ENCODE measurements at places on chromosomes 6 and 20.
A peak's percentile ranks its signal among the peaks of the same experiment; 100 is the strongest.

DNA sequence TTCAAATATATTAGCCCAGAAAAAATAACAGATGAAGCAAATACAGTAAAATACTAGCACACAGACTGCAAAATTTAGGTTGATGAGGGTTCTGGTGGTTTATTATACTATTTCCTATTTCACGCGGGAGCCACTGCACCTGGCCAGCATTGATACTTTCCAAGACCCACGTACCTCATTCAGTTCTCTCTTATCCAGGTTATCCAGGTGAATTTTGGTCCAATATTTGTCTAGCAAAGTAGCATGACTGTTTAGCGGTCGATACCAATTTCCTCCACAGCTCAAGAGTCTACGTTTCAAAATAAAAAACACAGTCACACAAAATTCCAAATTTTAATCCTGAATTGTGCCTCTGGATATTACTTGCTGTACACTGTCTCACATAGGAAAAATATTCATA is 34.8 kb downstream of the MDN1 start:
- no peak for DNase-seq

- no peak for DNase-seq
Measured at GRCh38 chr6:117933471-117933870, 26.4 kb downstream of the SLC35F1 start.

DNA sequence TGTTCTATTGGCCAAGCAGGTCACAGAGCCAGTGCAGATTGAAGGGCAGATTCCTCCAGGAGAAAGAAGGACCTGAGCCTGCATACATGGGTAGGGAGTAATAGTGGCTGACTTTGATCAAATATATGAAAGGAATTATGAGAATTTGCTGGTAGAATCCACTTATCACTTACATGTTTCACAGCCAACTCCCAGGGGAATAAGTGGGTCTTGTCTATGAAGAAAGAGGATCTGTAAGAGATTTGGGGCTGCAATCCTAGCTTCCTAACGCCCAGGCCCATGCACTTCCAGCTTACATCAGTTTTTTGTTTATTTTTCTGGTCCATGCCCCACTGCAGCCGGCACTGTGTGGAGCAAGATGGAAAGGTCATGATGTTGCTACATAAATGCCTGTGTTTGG is 107.9 kb upstream of the SYNDIG1 start:
- no peak for DNase-seq

GRCh38 chr20:12241065-12241464 is 323.4 kb downstream of the BTBD3 start:
- DNase-seq = peak; percentile 7

- DNase-seq = no peak
Measured at GRCh38 chr6:56655249-56655648, 12.6 kb upstream of the DST start.

GRCh38 chr6:9646342-9647070 is 768.4 kb downstream of the TFAP2A start:
- peak; percentile 86 for DNase-seq

DNA sequence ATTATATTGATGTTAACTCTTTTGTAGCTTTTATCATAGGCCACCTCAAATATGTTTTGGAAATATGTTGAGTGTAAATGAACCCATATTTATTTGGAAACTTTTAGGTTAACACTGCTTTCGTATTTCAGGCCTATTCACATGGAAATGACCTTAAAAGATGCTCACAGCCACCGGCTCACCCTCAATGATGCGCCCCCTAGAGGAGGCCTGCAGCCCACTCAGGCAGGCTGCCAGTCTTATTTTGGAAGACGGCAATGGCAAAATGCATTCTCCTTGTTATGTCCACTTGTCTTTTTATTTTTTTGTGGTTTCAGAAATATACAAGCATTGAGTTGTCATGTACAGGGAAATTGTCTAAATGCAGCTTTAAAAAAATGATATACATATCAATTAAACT is 869.7 kb downstream of the PHF3 start:
- DNase-seq = no peak

DNA sequence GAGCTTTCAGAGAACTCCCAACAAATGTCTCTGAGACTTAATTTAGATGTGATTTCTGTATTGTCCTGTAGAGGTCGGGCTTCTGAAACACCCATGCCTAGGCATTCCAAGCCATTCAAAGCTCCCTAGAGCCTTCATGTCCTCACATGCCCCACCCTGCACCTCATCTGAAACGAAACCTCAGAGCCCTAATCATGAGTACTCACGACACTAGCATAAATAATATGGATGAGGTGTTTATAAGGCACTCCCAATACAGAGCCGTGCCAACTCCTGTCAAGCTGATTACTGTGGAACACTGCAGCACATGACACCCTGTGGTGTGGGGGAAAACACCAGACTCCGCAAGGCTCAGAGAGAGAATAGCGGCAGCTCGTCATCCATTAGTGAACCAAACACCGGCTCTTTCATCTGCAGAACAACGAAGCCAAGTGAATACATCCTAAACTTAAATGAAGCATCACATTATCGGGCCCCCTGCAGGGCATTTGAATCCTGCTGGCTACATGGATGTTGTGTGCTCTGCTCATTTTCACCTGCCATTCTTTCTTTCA is 83.8 kb downstream of the FNDC1 start:
- peak; percentile 11 for DNase-seq

GRCh38 chr6:134930463-134930862 is 19.4 kb downstream of the ALDH8A1 start:
- DNase-seq = peak; percentile 95

DNA sequence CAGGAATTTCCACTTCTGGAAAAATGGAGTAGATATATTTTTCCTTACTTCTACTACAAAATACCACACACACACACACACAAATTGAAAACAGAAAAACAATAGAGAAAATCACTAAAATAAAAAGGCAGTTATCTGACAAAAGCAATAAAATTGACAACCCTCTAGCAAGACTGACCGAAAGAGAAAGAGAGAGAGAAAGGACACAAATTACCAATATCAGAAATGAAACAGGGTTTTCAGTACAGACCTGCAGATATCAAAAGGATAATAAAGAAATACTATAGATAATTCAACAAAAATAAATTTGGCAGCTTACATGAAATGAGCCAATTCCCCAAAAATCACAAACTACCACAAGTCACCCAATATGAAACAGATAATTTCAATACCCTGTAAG is 104.7 kb downstream of the OPRM1 start:
- DNase-seq = no peak

DNA sequence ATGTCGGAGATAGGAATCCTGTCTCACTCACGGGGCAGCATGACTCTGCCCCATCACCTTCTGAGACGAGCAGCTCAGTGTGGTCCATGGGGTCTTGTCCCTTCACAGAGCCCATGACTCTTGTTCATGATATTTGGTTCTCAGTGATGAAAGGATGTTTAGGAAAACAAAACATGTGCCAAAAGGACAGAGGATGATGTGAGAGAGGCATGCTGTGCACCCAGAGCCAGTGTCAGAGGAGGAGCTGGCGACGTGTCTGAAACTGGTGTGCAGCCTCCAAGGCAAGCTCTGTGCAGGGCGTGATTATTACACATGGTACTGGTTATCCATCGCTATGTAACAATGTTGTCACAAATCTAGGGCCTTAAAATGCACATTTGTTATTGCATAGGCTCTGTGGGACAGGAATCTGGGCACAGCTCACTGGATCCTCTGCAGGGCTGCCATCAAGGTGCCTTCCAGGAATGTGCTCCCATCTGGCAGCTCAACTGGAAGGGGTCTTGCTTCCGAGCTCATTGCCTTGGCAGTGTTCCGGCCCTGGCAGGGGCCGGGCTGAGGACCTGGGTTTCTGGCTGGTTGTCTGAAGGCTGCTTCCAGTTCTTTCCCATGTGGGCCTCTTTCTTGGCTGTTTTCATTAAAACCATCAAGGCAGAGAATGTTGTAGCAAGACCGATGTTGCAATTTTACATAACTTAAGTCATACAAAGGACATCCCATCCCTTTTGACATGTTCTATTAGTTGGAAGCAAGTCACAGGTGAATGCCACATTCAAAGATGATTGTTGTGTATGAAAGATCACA is 175.4 kb downstream of the ERMARD start:
- no peak for DNase-seq

DNA sequence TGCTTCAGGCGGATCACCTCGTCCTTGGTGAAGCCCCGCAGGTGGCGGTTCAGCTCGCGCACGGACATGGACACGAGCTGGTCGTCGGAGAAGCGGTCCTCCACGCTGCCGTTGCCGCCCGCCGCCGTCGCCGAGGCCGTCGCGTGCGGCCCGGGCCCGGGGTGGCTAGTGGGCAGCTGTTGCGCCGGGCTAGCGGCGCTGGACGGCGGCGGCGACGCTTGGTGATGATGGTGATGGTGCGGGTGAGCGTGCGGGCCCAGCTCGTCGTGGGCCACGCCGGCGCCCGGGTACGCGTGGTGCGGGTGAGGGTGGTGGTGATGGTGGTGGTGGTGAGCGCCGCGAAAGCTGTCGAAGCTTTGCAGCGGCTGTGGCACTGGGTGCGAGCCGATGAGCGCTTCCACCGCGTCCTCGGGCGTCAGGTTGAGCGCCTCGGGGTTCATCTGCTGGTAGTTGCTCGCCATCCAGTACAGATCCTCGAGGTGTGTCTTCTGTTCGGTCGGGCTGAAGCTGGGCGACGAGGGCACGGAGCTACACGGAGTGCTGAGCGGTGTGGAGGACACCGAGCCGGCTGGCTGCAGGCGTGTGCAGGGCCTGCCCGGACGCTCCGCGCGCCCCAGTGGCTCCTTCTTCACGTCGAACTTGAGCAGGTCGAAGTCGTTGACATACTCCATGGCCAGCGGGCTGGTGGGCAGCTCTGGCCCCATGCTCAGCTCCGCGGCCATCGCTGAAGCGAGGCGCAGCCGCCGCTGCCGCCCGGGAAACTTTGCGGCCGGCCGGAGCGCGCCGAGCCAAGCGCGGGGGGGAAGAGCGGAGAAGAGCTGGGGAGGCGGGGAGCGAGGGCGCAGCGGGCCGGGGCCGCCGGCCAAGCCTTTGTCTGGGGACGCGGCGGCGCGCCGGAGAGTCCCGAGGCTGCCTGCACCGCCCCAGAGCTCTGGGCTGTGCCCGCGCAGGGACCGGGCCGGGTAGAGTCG is 622 bp downstream of the MAFB start:
- DNase-seq = peak; percentile 4

GRCh38 chr6:71979911-71980310 is 93.6 kb downstream of the RIMS1 start:
- no peak for DNase-seq

DNA sequence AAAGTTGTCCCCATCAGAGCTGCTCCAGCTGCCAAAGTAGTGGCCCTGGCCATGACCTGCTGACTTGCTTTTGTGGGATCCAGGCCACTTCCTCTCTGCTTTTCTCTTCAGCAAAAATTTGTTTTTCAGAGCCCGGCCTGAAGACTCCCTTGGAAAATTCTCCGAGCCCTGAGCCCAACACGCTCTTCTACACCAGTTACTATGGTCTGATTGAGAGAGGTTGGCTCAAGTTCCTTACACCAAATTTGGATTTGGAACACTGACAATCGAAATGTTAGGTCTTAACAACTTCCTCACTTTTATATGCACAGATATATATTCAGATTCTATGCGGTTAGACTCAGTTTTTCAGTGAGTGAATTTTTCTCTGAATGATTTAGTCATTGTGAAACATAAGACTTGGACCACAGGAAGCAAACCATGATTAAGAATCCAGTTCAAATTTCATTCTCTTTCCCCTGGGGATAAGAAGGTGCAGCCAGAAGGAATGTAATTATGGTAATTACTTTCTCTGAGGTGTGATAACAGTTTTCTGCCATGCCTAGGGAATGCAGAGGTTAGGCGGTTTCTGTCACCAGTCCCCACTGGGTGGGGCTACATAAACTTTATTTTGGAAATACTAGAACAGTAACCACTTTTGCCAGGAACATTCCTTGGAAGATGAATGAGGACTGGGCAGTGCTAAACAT is 365.2 kb downstream of the SYNE1 start:
- DNase-seq = peak; percentile 33

DNA sequence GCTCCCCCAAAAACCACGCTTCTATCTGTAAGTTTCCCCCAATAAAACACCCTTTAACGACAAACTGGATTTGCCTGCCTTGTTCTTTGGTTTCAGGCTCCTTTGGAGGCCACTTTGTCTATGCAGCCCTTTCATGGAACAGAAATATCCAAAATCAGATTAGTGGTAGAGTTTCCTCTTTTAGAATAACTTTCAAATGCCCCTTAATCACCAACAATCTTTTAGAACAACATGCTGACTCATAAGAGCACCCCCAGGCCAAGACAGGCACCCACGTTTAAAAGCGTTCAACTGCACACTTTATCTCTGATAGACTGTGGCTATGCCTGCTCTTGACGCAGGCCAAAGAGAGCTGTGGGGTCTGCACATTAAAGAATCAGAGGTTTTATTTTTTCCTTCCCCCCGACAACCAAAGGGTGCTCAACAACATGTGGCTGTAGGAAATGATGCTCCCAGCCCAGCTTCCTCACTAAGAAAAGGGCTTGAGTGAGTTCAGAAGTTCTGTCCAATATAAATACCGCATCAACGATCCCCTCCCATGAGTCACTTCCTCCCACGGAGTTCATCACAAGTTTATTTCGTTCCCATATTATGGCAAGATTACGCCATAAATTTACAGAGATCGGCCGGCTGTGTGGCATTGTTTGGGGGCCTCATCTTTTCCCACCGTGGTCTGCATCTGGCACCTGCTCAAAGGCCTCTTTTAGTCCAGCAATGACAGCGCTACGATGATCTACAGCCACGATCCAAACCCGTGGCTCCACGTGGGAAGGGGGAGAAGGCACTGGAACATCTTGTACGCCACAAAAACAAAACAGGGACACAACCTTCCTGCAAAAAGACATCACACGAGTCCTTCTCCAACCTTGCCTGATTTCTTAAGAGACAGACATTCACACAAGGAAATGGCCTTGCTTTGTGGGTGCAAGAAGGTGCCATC is 88.8 kb upstream of the NFATC2 start:
- DNase-seq = peak; percentile 99

GRCh38 chr20:33518071-33518470 is 28.2 kb downstream of the CBFA2T2 start:
- DNase-seq = peak; percentile 72

DNA sequence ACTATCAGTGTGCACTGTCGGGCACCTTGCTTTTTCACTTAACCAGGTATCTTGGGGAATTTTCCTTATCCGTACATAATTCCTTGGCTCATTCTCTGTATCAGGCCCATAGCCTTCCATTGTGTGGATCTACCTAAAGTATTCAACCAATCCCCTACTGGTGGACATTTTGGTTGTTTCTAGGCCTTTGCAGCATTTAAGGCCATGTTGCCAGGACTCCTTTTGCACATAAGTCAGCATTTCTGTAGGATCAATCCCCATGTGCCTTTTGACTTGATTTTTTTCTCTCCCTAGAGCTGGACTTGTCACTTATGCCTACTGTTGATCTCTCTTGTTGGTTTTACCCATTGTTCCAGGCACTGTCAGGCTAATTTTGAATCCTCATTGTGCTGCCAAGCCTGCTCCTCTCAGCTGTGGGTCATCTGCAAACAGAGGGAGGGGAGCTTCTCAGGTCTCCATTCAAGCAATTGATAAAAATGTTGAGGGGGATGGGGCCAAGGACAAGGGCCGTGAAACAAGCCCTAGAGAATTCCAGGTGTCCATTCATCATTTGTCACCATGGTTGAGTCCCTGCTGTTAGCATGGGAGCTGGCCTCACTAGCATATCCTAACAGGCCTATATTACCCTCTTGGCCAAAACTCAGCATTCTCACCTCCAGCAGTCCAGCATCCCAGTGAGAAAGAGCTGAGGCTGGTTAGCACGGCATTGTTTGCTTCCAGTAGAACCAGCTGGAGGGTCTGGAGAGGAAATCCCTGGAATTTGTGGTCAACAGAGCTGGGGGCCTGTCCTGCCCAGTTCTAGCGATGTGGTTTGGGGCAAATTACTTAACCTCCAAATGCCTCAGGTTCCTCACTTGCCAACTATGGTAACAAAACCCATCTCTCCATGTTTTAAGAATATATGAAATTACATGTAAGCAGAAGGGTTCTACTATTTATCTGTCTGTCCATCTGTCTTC is 178.4 kb downstream of the MRPL14 start:
- peak; percentile 77 for DNase-seq

GRCh38 chr6:142900227-142900971 is 44.6 kb downstream of the HIVEP2 start:
- no peak for DNase-seq
